ENCODE measurements at places on chromosomes 11 and 22.

GRCh38 chr11:112366777-112367176 is 106.1 kb upstream of the PLET1 start:
- DNase-seq, result no peak

- no peak for DNase-seq
Observed at GRCh38 chr11:129950101-129951091, 52.2 kb downstream of the PRDM10 start.

- DNase-seq, result no peak
Observed at GRCh38 chr22:37822079-37822833, 926 bp upstream of the GALR3 start.

GRCh38 chr11:4049006-4049405 is 45.6 kb upstream of the RRM1 start:
- DNase-seq, result no peak

DNA sequence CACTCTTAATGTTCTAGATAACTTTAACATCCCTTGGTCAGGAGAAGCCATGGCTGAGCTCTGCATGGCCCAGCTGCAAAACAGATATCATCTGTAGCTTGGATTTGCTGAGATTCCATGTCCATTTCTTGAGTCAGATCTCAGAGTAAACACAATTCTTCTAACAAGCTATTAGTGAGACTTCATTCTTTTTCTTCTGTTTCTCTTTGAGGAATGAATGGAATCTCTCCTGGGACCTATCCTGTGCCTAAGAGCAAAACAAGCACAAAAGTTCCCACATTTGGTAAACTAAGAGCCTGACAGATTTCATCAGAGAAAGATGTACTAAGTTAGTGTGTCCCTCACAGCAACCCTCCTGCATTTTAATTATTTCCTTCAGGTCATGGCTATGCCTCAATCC is 142.8 kb downstream of the MAML2 start:
- no peak for DNase-seq

GRCh38 chr22:39384750-39385480 is 14.7 kb upstream of the TAB1 start:
- DNase-seq, result no peak

DNA sequence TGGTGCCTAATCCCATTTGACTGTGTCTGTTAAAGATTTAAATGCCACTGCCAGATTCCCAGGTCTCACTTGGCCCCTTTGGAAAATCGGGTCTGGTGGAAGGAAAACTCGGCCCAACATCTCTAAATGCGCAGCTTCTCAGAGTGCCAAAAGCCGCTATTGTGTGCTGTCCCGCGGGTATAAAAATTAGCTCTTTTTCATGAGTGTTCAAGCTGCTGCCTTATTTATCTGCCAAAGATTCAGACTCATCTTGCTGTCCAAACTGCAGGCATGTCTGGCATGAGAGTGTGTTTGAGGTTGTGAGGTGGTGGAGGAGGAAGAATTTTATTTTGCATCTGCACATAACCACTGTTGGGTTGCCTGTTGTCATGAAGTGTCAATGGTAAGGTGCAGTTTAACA is 91.4 kb downstream of the NELL1 start:
- DNase-seq, result no peak

DNA sequence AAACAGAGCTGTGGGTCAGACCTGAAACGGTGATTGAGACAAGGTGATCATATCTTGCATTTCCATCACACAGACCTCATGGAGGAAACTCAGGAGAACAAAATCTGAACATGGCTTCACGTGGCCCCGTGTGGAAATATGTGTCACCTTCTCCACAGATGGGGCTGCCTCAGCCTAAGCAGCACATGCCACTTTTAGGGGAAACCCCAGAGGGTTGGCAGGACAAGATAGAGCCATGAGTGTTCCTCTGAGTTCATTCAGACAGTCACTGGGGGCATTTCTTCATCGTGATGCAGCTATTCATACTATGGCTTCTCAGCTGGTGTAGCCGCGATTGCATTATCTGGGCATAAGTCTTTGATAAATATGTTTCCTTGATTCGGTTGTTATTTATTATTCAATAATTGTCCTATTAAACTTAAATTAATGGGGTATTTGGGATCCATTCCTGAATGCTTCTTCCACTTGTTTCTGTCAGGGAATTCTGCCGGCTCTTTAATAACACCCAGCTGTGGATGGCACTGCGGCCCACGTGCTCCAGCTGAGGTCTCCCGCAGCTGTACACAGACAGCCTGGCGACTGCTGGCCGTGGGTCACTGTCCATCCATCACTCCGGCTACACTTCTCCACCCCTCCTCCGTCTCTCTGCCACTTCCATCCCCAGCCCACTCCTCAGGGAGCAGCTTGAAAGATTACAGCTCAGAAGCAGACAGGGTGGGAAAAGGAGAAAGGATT is 485.1 kb downstream of the OPCML start:
- DNase-seq, result no peak

GRCh38 chr11:24760681-24761080 is 263.8 kb downstream of the LUZP2 start:
- no peak for DNase-seq

GRCh38 chr22:42887523-42888507 is 30.7 kb upstream of the ARFGAP3 start:
- DNase-seq, result no peak

GRCh38 chr11:123654566-123655081 is at the start of gene SCN3B:
SCN3B (minus strand) TSS chr11:123654624; CDS start chr11:123653801, 823 bp downstream.
- no peak for DNase-seq

- DNase-seq, result no peak
Observed at GRCh38 chr22:24431309-24432034, 4.1 kb downstream of the ADORA2A start.

DNA sequence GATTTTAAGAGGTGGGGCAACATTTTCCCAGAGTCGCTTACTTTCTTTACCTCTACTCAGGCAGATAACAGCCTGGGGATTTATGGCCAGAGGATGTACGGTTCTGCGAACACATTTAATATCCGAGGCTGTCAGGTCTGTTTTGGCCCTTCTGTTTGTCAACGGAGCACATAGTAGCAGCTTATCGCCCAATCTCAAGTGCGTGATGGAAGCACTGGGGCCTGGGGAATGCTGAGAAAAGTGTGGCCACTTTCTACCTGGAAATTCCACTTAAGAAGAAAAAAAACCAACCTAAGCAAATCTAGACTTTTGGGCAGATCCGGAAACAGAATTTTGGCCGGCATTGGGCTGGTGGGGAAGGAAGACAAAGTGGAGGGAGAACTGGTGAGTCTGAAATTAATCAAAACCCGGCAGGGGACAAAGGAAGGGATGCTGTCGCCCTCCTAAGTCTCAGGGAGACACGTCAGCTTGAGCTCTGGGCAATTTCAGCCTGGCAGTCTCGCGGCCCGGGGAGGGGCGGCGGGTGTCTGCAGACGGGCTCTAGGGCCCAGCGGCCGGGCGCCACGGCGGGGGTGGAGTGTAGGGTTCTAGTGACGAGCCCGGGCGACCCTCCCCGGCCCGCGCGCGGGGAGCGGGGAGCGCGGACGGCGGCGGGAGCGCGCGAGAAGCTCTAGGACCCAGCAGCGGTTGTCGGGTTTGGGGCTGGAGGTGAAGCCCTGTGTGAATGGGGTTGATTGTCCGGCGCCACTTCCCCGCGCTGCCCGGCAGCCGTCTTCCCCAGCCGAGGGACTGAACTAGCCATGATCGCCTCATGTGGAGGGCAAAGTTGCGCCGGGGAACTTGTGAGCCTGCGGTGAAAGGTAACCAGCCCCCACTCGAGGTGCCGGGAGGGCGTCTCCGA is at the start of gene AMOTL1:
Gene AMOTL1, plus strand, starts transcription at position 656 of the 901 bp plus-strand sequence. Its CDS starts 156 bp downstream, at position 812.
- no peak for DNase-seq

GRCh38 chr11:62621027-62621566 is 689 bp downstream of the B3GAT3 start:
- DNase-seq, result no peak

DNA sequence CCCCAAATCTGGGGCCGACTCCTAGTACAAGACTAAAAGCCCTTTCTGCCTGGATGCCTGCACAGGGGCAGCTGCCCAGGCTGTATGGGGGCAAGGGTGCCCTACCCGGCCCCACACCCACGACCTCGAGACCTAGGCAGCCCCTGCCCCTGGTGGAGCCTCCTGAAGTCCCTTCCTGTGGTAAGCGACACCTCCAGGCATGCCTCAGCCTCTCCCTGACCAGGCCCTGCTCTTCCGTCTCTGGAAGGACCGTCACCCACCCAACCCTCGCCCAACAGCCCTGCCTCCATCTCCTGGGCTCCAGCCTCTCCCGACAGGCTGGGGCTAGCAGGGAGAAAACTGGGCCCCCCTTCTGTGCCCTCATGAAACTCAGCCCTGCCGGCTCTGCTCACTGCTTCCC is 22.8 kb upstream of the PPARA start:
- no peak for DNase-seq

- DNase-seq, result no peak
Observed at GRCh38 chr22:33792832-33793231, 127.4 kb downstream of the LARGE1 start.

- no peak for DNase-seq
Observed at GRCh38 chr11:5368502-5369043, 15.0 kb upstream of the OR51M1 start.

- no peak for DNase-seq
Observed at GRCh38 chr11:132865623-132866022, 666.7 kb downstream of the OPCML start.

- no peak for DNase-seq
Observed at GRCh38 chr11:88508759-88509581, 171.4 kb upstream of the CTSC start.

- DNase-seq, result no peak
Observed at GRCh38 chr22:37906364-37907008, 389 bp downstream of the MICALL1 start.

- DNase-seq, result no peak
Observed at GRCh38 chr11:67420147-67420645, 4.7 kb downstream of the CARNS1 start.

DNA sequence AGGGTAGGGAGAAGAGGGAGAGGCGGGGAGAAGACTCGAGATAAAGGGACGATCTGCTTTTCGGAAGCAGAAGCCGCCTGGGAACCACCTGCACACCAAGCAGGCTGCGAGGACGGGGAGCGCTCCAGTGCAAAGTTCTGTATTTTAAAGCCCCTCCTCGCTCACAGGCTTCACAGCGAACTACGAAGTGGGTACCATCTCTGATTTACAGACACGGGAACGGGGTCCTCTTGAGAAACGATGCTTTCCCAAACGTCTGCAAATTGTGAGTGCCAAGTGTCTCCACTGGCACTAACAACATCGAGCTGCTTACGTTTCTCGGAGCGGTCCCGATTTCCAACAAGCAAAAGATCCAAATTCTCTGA is 700 bp upstream of the STX3 start:
- DNase-seq, result no peak

GRCh38 chr11:33307984-33308383 is 50.8 kb downstream of the HIPK3 start:
- no peak for DNase-seq

GRCh38 chr11:30009060-30009459 is 7.8 kb downstream of the KCNA4 start:
- DNase-seq, result no peak

- no peak for DNase-seq
Observed at GRCh38 chr11:95897731-95898130, 26.2 kb downstream of the MTMR2 start.

- no peak for DNase-seq
Observed at GRCh38 chr22:25159028-25159427, 40.6 kb upstream of the CRYBB3 start.

DNA sequence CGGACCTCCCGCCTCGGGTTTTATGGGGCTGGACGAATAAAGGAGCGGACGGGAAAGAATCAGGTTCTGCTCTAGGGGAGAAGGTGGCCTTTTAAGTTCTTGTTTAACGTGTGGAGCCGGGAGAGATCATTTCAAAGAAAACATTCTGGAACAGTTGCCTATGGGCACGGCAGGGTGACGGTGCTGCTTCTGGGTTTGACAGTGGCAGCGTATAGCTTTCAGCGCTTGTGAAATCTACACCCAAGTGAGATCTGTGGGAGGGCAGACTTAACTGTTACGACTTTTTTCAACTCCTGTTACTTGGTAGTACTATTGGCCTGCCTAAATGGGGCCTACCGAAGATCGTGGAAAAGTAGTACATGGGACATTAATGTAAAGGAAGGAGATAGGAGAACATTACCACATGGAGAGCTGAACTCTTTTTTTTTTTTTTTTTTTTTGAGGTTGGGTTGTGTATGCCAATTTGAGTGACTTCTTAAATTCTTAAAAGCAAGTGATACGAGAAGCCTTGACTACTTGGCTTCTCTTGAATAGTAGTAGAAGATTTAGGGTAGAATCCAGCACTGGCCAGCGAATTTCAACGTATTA is 743 bp downstream of the USP47 start:
- peak; percentile 30 for DNase-seq

- no peak for DNase-seq
Observed at GRCh38 chr11:69401715-69402114, 79.7 kb upstream of the LINC01488 start.

- no peak for DNase-seq
Observed at GRCh38 chr22:28538922-28539321, 140.7 kb downstream of the TTC28 start.

GRCh38 chr11:3853545-3853842 is 2.0 kb upstream of the STIM1 start:
- DNase-seq, result no peak

GRCh38 chr11:8527939-8528338 is 66.1 kb downstream of the STK33 start:
- no peak for DNase-seq

- DNase-seq, result no peak
Observed at GRCh38 chr22:46574993-46575910, 37.8 kb upstream of the CELSR1 start.

DNA sequence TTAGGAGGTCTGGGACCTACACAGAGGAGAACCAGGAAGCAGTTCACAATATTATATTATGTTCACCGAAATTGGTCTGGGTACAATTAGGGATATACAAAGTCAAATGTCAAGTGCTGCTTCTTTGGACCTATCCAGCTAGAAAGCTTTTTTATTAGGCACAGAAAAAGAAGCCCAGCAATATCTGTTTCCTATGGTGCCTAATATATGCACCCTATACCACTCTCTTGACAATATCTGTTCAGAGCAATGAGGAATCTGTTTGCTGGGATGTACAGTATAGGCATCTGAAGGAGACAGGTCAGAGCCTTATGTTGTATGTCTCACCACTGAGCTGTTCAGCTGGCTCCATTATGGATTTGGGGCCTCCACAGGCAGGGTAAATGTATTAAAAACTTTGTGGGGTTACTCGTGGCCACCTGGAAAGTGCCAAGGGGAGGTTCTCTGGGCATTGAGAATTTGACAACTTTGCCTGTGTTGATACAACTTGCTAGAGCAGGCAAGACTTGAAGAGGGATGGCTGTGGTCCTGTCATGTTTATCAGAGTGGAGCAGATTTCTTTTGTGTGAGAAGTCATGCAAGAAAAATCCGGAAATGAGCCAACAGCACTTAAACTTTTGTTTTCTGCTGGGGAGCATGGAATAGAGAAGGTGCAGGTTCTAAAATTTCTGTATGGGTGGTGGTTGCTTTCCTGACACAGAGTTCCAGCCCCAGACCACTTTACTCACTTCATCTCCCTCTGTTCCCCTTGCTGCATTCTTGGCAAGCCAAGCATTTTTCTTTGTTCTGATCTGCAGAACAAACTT is 10.1 kb downstream of the STIM1 start:
- DNase-seq, result no peak

- no peak for DNase-seq
Observed at GRCh38 chr11:45163956-45164575, 17.6 kb downstream of the PRDM11 start.

GRCh38 chr11:62401356-62401755 is 17.5 kb upstream of the SCGB1A1 start:
- no peak for DNase-seq

- no peak for DNase-seq
Observed at GRCh38 chr11:78415338-78415737, 2.3 kb downstream of the GAB2 start.

- DNase-seq, result no peak
Observed at GRCh38 chr11:34633990-34634693, 13.2 kb downstream of the EHF start.

- no peak for DNase-seq
Observed at GRCh38 chr11:102596578-102596977, 28.6 kb downstream of the MMP20 start.

Measured in stimulated activated CD8-positive, alpha-beta memory T cell treated with anti-CD3 and anti-CD28 coated beads, Interleukin-4, amount 100 ng/mL, for 1 hour (primary cell).